Caco-2 (cell line): ENCODE measurements at places on chromosomes 2 and 18.

DNA sequence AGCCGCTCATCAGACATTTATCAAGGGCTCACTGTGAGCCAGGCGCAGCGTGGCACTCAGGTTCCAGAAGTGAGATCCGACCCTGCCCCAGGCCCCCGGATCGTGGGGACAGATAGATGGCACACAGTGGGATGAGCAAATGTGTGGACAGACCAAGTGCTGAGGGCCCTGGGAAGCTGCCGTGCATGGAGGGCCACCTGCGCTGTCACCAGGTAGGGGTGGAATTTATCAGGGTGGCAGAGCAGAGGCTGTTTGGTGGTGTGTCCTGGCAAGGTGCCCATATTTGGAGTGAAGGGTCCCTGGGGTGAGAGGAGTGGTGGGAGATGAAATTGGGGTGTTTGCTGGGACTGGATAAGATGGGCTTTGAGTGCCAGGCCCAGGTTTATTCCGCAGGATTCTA lies 92.8 kb upstream of the HS6ST1 start:
- DNase-seq: no peak

- DNase-seq: no peak
These were observed 884.3 kb downstream of the TSN start for GRCh38 chr2:122639711-122640110.

GRCh38 chr2:96961210-96961950 lies 25.0 kb downstream of the FAM178B start:
- DNase-seq: no peak

DNA sequence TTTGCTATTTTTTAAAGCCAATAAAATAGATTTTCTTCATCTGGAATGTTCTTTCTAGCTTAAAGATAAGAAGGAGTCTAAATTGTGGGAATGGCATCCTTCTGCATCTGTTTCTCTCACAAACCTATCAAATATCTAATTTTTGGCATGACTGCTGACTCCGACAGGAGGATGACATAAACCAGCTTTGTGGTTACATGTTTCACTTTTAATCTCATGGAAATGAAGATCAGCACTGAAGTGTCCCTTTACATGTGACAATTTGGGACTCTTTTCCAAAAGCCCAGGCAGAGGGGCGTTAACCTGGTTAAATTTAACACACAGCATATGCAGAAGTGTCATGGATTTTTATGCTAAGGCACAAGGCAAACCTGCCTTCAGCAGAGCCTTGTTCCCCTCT lies 694.7 kb downstream of the ARHGAP15 start:
- DNase-seq: no peak
